ENCODE measurements at places on chromosomes 2 and 18.
A peak's percentile ranks its signal among the peaks of the same experiment; 100 is the strongest.

GRCh38 chr18:23927821-23928746 lies 86.5 kb upstream of the TTC39C start:
- DNase-seq: no peak

GRCh38 chr2:25905126-25905525 lies 26.8 kb upstream of the ASXL2 start:
- no peak for DNase-seq

DNA sequence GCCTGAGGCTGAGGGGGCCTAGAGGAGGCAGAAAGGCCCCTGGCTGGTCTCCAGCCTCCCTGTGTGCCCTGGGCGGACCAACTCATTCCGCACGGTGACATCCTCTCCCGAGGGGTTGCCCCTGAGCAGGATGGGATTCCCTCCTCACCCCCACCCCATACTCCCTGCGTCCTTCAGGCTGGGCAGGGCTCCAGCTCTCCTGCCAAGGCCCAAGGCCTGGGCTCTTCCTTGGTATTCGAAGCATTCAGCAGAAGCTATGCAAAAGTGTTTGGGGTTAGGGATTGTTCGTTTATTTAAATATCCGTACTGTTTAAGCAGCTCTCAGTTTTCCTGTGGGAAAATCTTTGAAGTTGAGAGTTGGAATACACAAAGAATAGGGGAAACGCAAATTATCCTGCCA lies 113.1 kb upstream of the RAB12 start:
- DNase-seq: no peak

GRCh38 chr18:26548415-26549262 lies at the start of gene KCTD1:
Gene KCTD1 (minus strand): TSS chr18:26548553. CDS start chr18:26548536, 17 bp downstream.
- peak; percentile 34 for DNase-seq

GRCh38 chr2:100629309-100629708 lies 66.5 kb downstream of the PDCL3 start:
- DNase-seq: no peak

DNA sequence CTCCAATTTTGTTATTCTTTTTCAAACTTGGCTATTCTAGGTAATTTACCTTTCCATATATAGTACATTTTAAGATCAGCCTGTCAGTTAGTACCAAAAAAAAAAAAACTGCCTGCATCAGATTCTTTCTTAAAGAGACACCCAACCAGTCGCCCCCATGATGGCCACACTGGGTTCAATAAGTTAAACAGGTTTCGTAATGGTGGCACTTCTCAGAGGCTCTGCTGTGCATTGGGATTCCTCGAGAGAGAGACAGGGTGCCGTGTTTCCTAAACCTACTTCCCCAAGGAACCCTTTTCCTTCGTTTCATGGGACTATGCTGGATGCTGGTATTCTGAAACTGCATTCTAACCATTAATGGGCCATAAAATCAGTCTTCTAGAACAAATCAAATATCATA lies 37.4 kb downstream of the MYO7B start:
- DNase-seq: no peak

DNA sequence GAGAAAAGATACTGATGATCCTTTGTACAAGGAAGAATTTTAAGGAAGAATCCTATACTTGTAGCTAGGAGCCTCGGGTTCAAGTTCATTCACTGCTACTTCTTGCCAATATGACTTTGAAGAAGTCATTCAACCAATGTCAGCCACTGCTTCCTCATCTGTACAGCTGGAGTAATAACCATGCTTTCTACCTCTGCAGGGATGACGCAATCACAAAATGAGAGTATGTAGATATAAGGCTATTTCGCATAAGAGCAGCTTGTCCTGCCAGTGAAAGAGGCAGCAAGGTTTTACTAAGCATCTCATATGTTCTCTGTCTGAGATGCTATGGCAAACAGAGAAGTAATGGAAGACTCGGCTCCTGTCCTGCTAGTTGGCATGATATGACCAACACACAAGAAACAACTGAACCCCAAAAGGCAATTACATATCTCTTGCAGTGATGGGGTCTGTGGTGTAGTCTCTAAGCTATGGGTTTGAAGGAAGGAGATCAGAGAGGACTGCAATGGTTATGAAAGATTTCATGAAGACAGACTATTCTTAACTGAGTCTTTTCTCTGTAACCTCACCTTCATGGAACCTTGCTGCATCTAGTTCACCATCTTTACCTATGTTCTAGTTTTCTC lies 9.2 kb downstream of the AAK1 start:
- no peak for DNase-seq

DNA sequence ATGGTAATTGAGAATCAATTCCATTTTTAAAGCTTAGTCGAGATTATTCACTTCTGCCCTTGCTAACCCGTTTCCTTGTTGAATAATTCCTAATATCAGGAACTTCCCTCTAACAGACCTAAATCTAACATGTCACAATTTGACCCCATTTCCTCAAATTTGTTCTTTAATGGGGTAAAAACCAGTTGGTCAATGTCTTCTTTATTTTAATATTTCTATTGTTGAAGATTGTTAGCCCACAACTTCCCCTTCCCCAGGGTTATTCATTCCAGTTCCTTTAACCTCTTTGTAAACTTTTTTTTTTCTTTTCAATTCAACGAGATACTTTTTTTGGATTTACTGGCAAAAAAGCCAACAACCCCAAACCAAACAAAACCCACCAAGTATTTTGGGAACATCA lies 7.3 kb downstream of the TNFRSF11A start:
- DNase-seq: no peak

DNA sequence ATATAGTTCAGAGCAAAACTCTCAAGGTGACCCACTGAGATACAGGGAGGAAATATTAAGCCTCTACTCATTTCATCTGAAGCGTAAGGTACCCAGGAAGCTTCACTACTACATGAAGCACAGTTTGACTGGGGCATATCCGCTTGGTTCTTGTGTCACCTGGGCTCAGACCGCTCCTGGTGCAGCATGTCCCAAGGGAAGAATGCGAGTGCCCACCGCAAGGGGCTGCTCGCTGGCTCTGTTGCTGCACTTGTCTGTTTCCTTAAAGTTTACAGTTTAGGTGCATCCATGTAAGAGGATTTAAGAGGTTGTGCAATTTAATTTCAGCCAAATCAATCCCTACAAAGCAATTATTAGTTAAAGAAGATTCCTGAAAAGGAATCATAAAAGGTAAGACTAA lies 507.8 kb downstream of the FBXO15 start:
- DNase-seq: no peak

DNA sequence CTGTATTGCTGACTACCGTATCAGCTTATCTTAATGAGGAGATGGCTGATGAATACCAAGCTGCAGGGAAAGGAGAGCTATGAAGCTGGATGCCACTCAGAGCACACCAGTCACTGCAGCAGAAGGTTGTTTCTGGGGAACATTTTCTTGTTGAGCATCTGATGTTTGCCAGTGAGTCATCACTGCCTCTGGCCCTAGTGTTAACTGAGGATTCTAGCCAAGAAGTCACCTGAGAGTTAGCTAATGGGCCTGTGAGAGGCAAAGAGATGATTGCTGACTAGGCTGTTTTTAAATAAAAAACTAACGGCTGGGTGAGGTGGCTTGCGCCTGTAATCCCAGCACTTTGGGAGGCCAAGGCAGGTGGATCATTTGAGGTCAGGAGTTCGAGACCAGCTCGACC lies 37.9 kb downstream of the CCDC150 start:
- no peak for DNase-seq

DNA sequence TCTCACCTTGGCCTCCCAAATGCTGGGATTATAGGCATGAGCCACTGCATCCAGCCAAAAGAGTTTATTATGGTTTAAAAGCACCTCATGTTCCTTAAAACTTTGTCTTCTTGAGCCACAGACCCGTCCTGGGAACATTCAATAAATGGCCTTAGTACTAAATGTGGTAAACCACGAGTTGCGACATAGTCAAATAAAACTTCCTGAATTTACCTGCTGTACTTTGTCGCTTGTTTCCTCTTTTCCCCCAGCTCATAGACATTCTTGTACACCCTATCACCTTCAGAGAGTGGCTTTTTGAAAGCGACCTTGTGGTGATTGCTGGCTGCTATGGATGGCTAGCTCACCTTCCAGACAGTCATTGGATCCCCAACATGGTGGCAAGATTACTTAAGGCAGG lies 310.4 kb downstream of the LRRTM1 start:
- no peak for DNase-seq

GRCh38 chr2:71064110-71064611 lies 4.3 kb upstream of the NAGK start:
- no peak for DNase-seq

DNA sequence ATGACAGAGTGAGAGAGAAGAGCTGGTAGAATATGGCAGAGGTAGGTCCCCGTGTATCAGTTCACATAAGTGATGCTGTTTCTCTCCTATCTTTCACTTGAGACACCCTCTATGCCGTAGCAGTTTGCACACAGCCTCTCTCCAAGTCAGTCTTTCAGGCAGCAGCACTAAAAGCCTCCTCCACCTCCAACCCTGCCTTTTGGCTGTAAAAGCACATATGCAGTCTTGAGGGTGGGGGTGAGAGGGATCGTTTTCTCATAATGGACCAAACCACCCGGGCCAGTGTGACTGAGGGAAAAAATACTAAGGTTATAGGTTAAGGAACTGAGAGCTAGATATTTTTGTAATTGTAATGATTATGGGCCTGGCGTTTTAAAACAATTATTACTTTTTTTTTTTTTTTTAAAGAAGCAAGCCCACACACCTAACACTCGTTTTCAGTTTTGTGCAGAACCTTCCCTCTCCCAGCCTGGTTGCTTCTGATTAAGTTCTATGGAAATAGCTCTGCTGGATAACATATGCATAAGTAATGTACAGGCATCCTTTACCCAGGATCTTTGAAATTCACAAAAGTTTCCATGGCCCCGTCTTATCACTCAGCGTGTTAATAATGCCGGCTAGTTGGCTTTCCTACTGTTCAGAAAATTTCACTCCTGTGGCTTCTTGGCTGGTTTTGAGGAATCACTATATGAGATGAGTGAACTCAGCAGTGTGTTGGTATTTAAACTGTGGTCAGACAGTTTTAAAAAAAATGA lies 112.2 kb upstream of the MEIS1 start:
- no peak for DNase-seq

DNA sequence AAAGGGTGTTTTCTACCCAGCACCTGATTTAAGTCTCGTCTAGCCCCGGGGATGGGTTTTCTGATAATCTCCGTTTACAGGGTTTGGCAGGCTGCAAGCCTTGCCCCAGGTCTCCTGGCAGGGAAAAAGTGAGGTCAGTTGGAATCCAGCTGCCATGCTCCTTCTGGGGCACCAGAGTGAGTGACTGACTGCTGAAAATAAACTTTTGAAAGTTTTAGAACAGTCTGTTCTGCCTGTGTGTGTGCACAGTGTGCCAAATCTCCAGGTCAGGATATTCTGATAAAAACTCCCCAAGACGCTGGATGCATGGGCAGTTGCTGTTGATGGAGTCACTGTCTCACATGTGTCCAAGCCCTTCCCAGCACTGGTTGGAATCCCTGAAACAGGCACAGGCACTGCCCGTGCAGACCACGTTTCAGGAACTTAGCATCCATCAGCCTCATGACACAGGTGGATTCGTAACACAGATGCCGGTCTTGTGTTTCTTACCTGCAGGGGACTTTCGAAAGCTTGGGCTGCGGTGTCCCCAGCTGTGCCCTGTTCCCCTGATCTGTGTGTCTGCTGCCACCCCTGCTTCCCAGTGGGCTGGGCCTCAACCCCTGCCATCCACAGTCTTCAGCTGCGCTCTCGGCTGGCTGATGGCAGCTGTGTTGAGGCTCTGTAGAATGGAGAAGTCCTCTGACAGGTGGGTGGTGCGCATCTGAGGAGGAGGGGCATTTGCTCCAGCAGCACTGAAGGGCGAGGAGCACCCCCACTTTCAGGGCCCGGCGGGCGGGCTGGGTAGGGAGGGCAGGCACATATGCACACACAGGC lies 65.0 kb downstream of the SH3RF3 start:
- no peak for DNase-seq

DNA sequence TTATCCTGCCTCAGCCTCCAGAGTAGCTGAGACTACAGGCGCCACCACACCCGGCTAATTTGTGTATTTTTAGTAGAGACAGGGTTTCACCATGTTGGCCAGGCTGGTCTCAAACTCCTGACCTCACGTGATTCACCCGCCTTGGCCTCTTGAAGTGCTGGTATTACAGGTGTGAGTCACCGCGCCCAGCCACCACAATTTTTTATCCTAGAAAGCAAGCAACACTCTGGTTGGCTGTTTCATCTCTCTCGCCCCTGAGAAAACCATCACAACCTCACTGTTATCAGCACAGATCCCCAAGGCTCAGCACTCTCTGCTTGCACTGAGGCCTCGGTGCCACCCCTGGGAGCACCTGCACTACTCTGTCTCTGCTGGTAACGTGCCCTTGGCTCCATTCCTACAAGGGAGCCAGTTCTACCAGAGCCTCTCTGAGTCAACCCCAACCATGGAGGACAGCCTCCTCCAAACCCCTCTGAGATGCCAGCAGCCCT lies 134.8 kb upstream of the AGAP1 start:
- no peak for DNase-seq

DNA sequence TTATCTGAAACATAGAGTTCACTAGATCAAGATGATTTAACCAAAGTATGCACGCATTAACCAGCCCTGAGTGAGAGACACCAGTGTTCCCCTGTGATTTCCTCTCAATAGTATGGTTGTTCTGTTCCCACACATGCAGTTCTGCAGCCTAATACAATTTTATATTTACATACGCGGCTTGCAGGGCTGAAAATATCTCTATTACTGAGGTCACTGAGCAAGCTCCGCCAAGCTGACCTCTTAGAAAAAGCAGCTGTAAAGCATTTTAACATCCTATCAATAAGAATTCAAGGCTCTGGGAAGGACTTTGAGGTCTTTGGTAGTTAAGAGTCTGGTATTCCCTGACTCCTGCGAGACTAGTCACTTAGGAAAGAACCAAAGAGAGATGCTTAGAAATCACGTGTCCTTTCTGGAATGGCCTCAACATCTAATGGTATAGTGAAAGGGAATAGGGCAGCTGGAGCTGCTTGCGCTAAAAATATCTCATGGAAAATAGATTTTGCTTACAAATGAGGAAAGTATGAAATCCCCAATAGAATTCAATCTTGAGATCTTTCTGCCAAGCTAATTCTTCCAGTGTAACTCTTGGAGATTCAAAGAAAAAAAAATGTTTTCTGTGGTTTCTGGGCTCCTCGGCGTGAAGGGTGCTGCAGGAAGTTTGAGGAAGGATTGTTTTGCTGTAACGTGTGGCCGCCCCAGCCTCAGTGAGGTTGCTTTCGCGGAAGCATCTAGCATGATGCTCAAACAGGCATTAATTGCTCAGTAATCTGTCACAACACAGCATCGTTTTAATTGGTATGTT lies 59.2 kb downstream of the DOCK10 start:
- no peak for DNase-seq

GRCh38 chr2:41933046-41933420 lies 114.8 kb upstream of the PKDCC start:
- DNase-seq: no peak

- DNase-seq: no peak
Measured at GRCh38 chr18:26721854-26722564, 143.5 kb downstream of the AQP4 start.

- no peak for DNase-seq
Measured at GRCh38 chr2:98086491-98087446, at the start of gene VWA3B. Gene VWA3B (plus strand): TSS chr2:98087167. CDS start chr2:98093093, 5,926 bp downstream.

Data from SK-N-MC (cell line).